ENCODE measurements at places on chromosomes 12 and 14. TPM values are rescaled to one million over a fixed set of nuclear protein-coding genes. Genes with fewer than 3 reads are reported as not detected.
A peak's percentile ranks its signal among the peaks of the same experiment; 100 is the strongest.

DNA sequence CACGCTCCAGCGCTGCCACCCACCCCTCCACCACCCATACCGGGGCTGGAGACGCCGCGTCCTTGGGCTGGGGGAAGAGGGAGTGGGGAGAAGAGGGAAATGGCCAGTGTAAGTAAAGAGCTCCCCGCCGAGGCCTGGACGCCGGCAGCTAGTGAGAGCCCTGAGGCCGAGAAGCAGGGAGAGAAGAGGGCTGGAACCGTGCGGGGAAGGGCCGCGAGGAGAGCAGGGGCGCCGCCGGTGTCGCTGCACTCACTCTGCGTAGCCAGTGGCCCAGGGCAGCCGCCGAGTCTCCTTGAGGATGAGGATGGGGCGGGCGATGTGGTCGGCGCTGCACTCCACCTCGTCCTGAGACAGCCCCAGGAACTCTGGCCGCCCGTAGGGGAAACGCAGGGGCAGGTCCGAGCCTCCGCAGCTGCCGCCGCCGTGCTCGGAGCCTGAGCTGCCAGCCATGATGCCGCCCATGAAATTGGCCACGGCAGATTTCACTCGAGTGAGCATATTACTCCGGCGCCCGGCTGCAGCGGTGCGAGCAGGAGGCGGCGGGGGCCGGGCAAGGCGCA lies 631 bp downstream of the PPM1H start:
- DNase-seq, result no peak

DNA sequence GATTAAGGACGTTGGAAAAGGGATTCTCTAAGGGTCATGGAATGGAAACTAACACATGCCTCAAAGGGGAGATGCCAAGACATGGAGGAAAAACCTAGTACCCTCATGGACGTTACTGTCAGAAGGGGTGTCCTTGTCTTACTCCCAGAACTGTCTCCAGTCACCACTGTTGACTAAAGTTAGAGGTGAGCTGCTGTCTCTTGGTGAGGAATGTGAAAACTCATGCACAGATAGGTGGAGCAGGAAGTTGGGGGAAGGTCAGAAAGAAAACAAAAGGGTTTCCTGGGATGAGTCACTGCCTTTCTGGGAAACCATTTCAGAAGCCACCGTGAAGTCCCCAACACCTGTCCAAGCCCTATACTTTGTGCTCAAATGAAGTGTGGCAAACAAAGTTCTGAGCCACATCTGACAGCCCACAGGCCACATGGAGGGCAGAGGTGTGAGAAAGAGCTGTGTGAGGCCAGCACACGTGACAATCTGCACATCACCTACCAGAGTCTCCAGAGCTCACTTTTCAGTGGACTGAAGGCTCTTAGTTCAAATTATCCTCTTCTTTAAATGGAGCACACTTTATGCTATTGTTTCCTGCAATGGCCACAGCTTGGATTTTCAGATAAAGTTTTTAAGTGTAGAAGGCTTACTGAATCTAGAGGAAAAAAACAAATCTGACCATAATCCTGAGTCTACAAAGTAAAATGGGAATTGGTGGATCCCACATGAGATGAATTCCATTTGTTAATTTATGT lies 92.9 kb upstream of the EGLN3 start:
- peak; percentile 36 for DNase-seq

NTS gene
- not detected for total RNA-seq

GRCh38 chr14:73069585-73069984 lies 11.3 kb downstream of the RBM25 start:
- no peak for DNase-seq

KRT72 gene
- 0.11 TPM for total RNA-seq

ALG10B gene
- total RNA-seq, result 8.2 TPM

GRCh38 chr12:52667509-52667908 lies 12.7 kb downstream of the KRT1 start:
- no peak for DNase-seq

SPRING1 gene
- total RNA-seq, result 44.3 TPM

DNA sequence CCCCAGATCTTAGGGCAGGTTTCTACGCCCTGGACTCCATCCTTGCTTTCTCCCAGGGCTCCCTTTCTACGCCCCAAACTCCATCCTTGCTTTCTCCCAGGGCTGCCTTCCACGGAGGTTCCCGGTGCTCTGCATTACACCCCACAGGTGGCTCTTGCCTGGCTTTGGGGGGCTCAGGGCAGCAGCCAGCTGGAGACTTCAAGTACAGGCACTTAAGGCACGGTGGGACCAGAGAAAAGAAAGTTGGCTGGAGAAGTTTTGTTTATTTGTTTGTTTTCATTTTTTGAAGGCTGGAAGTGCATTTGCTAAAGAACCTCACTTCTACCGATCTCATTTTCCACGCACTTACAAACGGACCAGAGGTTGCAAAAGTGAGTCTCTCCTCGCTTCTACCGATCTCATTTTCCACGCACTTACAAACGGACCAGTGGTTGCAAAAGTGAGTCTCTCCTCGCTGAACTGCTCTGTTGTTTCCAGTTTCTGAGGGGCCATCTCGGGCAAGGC lies 103.8 kb upstream of the MED13L start:
- DNase-seq, result no peak

- DNase-seq, result no peak
Measured at GRCh38 chr14:71175491-71175890, 268.2 kb downstream of the PCNX1 start.

GRCh38 chr12:126389220-126389841 lies 1324.1 kb downstream of the AACS start:
- DNase-seq, result no peak

DNA sequence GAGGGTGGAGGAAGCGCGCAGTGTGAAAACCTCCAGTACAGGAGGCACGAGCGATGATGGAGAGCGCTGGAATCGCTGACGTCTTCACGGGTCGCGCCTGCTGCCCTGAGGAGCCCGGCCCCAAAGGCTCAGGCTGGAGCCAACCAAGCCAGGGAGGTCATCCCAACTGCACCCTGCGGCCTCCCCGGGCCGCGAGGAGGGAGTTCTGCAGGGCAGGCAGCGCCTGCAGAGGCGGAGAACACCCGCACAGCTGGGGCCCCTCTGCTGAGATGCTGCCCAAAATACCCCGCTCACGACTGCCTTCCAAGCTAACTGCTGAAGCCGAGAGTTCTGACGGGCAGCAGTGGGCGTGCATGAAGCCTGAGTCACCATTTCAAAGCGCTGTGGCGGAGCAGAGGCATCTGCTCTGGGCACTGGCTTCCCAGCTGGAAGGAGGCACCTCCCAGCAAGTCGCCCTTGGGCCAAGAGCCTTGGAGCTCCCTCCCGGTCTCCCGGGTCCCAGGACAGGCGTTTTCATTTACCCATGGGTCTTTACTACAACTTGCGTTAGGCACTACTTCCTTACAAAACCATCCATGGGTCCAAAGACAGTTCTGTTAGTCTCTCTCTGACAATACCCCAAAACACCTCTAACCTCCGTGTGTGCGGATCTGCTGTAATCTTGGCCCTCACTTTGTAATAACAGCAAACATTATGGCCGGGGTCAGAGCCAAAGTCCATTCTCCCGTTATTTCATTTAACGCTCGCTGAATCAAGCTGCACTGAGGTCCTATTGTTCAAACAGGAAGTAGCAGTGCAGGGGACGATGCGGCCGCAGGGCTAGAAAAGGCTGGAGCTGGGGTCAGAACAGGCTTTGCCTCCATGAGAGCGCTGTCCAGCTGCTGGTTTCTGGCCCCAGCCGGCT lies 60.1 kb upstream of the RIMBP2 start:
- DNase-seq, result peak; percentile 57
